Stimulated activated CD4-positive, alpha-beta T cell treated with anti-CD3 and anti-CD28 coated beads, Interleukin-1b, Interleukin-23, amount 100 ng/mL, for 1 hour (primary cell): ENCODE measurements at places on chromosomes 2 and 18.

DNA sequence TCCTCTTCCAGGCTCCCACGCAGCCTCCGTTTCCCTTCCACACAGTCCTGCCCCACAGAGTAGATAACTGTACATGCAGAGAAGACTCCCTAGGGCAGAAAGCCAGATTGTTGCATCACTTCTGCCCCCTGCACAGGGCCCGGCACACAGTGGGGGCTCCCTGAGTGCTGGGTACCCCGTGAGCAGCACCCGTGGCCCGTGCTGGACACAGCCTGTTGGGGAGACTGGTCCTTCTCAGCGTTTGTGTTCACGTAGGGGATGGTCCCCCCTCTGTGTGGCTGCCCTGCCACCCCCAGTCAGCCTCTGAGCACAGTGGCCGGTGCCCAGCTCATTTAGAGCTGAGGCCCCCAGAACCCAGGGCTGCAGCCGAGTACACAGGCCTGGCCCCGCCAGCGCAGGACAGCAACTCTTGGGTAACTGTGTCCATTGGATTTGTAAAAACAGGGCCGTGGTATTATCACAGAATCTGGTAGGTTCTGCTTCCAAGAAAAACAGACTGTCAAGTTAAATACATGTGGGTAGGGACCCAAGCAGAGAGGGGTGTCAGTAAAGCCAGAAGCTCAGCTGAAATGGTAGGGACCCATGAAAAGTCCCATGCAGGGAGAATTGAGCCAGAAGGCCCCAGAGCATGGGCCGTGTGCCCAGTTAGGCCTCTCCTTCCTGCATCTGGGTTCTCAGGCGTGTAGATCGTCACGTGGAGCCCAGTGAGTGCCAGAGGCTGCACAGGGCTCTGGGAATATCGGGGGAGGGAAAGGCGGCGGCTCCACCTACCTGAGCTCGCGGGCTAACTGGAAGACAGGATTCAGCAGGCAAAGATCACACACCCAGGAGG, 257.3 kb downstream of the ATAD2B start:
- no peak for DNase-seq

- no peak for DNase-seq
Measured at GRCh38 chr18:7872569-7872968, 305.5 kb downstream of the PTPRM start.

DNA sequence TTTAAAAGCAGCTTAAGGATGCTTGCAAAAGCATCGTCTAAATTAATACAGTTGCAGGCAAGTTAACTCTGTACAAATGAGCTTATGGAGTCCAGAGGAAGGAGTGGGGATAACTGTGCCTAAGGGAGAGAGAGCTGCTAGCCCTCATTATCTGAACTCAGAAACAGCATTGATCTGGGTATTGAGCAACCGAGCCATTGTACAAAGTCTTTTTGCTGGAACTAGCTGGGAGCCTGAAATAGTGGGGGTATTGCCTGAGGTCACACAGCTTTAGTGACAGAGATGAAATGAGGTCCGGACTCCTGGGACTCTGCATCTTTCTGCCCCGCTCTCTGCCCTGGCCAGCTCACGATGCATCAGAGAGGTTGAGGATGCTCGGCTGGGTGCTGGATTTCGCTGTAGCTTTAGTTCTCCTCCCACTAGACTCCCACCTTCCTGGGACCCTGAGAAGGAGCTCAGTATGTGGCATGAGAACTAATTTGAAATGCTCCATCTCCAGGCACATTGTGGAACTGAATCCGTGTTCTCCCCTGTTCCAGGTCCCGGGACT, 67.5 kb upstream of the ATG16L1 start:
- DNase-seq, result no peak

- DNase-seq, result no peak
Measured at GRCh38 chr2:172947461-172948153, 128.0 kb upstream of the MAP3K20 start.

GRCh38 chr2:72809095-72809494, 16.7 kb downstream of the EXOC6B start:
- DNase-seq, result no peak

GRCh38 chr2:64311948-64312621, 141.9 kb upstream of the LGALSL start:
- DNase-seq, result no peak

- no peak for DNase-seq
Measured at GRCh38 chr2:113972766-113973165, 82.9 kb downstream of the ACTR3 start.

- no peak for DNase-seq
Measured at GRCh38 chr2:177398290-177398683, 5.7 kb downstream of the AGPS start.

DNA sequence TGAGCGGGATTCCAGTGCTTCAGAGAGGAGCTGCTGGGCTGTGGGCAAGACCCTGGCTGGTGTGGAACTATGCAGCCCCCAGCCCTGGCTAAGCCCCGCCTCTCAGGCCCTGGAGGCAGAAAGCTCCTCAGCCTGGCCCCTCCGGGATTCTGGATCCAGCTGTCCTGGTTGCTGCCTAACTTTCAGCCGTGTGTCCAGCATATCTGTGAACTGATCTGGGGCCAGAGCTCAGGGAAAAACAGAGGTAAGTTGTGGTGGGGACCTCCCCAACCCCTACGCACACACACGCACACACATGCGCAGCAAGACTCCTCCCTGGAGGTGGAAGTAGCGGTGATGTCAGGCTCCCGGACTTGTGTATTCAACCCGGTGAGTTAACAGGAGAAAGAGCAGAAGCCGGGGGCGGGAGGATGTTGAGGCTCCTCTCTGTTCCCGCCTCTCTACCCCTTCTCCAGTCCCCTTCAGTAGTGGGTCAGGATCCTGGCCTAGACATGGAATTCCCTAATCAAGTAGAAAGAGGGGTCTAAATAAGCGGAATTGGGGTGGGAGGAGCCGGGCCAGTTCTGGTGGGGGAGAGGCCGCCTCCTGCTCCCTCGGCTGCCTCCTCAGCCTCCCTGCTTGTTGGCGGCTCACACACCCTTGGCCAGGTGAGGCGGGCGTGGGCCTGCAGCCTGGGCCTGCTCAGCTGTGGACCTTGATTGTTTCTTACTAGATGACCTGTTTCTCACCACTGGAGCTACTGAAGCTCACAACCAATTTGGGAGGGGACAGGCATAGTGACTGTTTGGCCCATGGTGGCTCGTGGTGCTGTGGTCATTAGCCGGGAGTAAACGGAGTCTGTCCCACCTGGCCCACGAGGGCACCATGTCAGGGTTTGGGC, 33.4 kb downstream of the SIX2 start:
- DNase-seq, result no peak

GRCh38 chr18:45378308-45378707, 237.0 kb upstream of the SLC14A2 start:
- DNase-seq, result no peak

- DNase-seq, result no peak
Measured at GRCh38 chr2:192035731-192036442, 158.8 kb downstream of the TMEFF2 start.

- no peak for DNase-seq
Measured at GRCh38 chr2:96602330-96602823, 35.7 kb downstream of the KANSL3 start.

DNA sequence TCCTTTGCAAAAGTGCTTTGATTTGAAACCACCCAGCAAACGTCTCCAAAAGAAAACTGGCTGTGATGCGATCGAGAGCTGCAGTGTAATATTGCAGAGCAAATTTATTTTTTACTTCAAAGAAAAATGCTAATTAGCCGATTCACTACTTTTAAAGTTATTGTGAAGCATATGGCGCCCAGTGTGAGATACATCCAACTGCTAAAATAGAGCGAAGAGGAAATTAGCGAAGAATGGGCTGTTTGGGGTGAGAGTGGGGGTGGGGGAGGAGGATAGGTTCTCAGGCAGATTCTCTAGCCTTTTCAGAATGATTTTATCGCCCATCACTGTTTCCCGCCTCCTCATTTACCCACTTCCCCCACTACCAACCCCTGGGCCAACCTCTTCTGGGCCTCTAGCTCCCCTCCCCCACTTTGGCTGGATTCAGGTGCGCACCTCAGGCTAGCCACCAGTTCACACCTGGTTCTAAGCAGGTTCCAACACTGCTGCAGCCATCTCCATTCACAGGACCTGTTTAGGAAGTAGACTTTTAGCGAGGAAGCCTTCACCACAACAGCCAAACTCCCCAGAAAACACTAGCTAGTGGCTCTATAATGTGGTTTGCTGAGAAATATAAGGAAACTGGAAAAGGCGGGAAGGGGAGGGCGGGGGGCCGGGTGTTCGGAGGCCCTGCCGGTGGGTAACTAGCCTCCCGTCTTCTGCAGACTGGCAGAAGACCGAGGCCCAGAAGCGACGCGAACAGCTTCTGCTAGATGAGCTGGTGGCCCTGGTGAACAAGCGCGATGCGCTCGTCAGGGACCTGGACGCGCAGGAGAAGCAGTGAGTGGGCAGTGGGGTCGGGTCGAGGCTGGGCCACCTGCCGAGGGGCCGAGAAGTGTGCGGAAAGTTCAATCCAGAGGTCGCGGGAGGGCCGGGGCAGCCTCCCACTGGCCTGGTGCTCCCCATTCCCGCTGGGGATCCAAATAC, 6.0 kb upstream of the OTX1 start:
- no peak for DNase-seq

GRCh38 chr2:55952415-55952814, 28.8 kb upstream of the EFEMP1 start:
- no peak for DNase-seq

- no peak for DNase-seq
Measured at GRCh38 chr2:197359859-197360258, 49.3 kb upstream of the ANKRD44 start.
